Stimulated activated CD4-positive, alpha-beta T cell treated with anti-CD3 and anti-CD28 coated beads, Interleukin-1b, Interleukin-23, amount 100 ng/mL, for 48 hours (primary cell): ENCODE measurements at places on chromosomes 11 and 22.

- no peak for DNase-seq
These were observed 58.3 kb upstream of the AMPD3 start for GRCh38 chr11:10396771-10397170.

DNA sequence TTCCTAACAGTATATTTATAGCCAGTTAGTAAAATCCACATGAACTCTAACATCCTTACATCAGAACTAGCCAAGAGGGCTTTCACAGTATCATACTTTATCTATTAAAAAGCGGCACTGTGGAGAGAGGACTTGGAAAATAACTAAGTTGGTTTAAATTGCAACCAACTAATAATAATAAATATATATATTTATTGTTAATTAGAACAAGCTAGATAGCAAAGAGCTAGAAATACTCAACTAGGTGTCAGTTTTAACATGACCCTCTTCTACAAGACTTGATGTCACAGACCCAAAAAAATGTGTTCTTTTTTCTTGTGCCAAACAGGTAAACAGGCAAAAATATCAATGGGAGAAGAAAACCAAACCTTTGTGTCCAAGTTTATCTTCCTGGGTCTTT is at the start of gene OR2D3:
Gene OR2D3, plus strand, starts transcription at position 301 of the 400 bp plus-strand sequence. Its CDS starts 0 bp downstream, at position 301.
- DNase-seq, result no peak

DNA sequence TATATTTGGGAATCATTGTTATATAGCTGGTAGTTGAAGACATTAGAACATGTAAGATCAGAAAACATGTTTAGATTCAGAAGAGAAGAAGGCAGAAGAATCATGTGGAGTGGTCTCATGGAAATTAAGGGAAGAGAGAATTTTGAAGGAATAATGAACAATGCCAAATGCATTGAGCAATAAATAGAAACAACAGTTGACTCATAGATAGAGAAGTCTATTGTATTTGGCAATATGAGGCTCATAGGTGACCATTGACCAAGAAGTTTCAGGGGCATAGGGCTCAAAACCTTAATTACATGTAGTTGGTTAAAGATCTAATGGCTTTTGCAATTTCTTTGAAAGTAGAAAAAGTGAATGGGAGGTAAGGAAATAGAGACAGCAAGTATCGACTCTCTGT is 123.9 kb downstream of the PAX6 start:
- DNase-seq, result no peak

GRCh38 chr11:44533921-44534711 is 31.3 kb upstream of the CD82 start:
- no peak for DNase-seq

- DNase-seq, result no peak
These were observed 330 bp downstream of the ACP2 start for GRCh38 chr11:47248304-47248663.

DNA sequence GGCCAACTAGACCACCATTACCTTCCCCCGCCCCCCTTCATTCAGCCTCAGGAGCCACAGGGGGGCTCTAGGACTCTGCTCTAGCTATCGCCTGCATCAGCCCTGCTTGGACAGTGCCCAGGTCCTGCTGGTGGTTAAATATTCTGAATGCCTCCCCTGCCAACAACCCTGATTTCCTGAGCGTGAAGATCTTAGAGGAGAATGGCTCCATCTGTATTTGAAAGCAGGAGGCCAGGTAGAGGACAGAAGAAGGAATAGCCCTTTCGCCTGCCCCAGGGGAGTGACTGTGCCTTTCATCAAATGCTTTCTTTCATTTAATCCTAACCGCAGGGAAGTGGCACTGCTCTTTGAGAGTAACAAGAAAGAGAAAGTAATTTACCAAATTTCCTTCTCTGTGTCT is 69.2 kb downstream of the ISX start:
- DNase-seq, result no peak

DNA sequence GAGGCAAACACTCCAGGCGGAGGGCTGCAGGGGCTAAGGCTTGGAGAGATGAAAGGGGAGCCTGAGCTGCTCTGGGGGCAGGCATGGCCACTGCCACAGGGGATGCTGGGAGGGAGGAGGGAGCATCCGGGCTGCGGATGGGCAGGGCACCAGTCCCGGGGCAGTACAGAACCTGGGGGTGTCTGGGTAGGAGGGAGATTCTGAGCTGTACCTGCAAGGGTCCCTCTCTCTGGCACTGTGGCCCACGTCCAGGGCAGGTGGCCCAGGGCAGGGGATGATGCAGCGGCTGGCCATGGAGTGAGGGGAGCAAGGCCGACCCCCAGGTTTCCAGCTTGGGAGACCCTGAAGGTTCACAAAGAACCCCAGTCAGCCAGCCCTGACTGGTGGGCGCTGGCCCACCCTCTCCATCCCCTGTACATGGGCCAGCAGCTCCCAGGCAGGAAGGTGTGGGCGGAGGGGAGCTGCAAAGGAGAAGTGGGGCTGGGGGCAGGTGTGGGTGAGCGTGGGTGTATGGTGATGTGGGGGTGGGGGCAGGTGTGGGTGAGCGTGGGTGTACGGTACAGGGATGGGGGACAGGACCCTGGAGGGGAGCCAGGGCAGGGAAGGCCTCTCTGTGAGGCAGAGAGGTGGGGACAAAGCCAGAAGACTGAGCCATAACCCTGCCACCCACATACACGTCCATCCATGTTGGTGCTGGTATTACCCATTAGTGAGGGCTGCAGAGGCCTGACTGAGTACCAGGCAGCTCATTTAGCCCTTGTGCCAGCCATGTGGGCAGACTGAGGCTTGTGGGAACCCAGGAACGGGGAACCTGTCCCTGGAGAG is 2.2 kb upstream of the TNFRSF13C start:
- no peak for DNase-seq

GRCh38 chr22:47842119-47842518 is 1079.7 kb downstream of the TBC1D22A start:
- DNase-seq, result no peak

DNA sequence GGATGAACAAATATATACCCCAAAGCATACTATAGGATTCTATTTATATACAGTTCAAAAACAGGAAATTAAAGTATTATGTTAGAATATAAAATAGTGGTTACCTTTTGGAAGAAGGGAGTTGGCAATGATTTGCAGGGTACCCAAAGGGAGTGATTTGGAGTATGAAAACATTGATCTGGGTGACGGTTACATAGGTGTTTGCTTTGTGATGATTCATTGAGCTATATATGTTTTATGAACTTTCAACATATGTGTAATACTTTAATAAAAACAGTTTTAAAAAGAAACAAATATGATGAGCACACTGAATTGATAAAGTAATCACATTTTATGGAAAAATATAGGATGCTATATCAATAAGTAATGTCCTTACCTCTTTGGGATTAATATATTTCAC is 36.0 kb downstream of the C11orf65 start:
- DNase-seq, result no peak

- no peak for DNase-seq
These were observed 681.3 kb downstream of the NTM start for GRCh38 chr11:132051704-132052103.

DNA sequence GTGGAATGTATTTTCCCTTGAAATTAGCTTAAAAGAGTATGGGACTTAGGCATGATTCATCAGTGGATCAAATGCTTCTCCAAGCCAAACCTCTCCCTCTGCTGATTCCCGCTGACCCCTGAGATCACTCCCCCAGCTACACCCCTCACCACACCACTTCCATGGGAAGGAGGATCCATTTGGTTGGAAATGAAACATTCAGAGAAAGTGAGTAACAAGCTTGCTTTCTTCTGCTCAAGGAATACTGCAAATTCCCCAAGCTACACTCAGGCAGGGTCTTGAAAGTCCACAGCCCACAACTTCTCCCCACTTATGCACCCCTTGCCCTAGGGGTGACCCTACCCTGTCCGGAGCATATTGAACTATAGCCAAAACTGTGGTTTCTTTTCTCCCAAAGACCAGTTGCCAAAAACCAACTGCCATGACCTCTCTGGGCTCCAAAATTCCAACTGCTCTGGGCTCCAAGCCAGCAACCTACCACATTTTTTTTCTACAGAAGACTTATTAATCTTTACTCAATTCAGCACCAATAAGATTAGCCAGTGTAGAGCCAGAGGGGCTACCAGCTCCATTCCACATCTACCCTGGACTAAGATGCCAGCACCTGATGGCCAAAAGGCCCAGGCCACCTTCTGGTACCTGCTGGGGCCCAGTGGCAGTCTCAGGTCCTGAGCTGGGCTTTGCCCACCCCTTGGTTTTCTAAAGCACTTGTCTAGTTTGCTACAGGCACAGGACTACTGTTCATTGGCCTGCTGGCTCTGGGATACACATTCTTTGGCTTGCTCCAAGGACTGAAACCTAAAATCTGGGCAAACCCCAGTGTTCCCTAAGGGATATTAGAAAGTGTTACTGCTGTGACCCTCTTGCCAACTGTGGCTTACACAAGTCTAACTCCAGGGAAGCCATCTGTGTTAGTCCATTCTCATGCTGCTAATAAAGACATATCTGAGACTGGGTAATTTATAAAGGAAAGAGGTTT is 101.1 kb downstream of the MICAL3 start:
- no peak for DNase-seq

GRCh38 chr22:45830531-45831245 is 146.3 kb downstream of the WNT7B start:
- no peak for DNase-seq

DNA sequence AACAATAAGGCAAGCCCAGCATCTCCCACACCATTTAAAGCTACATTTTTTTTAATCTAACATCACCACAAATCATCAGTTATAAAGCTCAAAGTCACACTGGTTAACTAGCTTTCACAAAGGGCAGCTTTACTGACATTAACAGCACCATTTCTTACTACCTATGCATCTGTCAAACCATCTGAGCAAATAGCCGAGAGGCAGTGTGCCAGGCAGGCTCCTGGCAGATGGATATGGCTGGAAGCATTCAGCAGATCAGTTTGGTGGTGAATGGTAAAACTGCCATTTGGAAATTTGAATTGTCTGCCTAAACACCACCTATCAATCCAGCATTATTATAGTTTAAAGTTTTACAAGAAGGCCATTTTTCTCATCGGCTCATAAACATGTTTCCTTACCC is 131.2 kb downstream of the TTC28 start:
- no peak for DNase-seq

GRCh38 chr11:126589492-126589803 is 234.0 kb downstream of the ST3GAL4 start:
- no peak for DNase-seq

- no peak for DNase-seq
These were observed 13.5 kb upstream of the LRP5 start for GRCh38 chr11:68298659-68299516.

GRCh38 chr22:35172442-35172841 is 84.9 kb upstream of the HMGXB4 start:
- DNase-seq, result no peak

- no peak for DNase-seq
These were observed 90.1 kb downstream of the PHF21B start for GRCh38 chr22:44919691-44920090.

GRCh38 chr22:26671317-26672059 is 14.1 kb downstream of the MIAT start:
- peak; percentile 69 for DNase-seq

GRCh38 chr22:18022876-18023275 is 1.5 kb downstream of the MICAL3 start:
- no peak for DNase-seq

- DNase-seq, result no peak
These were observed 4.0 kb downstream of the USP28 start for GRCh38 chr11:113871336-113871735.

- no peak for DNase-seq
These were observed 10.1 kb upstream of the OR4A15 start for GRCh38 chr11:55357560-55358184.

GRCh38 chr22:29520851-29521250 is 32.7 kb downstream of the THOC5 start:
- no peak for DNase-seq

- DNase-seq, result no peak
These were observed 494 bp downstream of the CHID1 start for GRCh38 chr11:910044-910588.

GRCh38 chr11:45500451-45500850 is 165.0 kb downstream of the CHST1 start:
- DNase-seq, result no peak

GRCh38 chr22:32512267-32512982 is 37.8 kb downstream of the FBXO7 start:
- no peak for DNase-seq

- DNase-seq, result no peak
These were observed 34.0 kb upstream of the P4HA3 start for GRCh38 chr11:74345420-74345819.

- no peak for DNase-seq
These were observed 9.4 kb downstream of the CDC45 start for GRCh38 chr22:19488884-19489843.

DNA sequence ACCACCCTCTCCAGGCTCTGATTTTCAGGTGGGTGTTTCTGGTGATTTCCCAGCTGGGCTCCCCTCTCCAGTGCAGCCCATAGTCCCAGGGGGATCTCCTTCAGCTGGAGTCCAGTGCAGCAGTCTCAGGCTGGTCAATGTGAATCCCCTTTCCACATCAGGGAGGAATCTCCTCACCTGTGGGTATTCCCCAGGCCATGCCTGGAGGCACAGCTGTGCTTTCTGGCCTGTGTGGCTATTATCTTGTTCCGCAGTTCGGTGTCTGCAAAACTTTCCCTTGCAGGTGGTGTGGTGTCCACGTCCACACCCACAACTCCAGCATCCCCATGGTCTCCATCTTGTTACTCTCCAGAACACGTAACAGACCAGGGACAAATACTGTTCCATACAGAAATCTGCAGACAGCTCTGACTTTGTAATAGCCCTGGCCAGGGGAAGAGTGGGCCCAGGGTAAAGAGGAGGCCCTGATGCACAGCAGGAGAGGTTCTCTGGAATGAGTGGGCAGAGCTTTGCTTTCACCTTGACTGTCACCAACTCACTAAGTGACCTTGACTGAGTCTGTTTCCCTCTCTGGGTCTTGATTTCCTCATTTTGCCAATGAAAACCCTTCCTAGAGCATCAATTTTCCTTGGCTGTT is 183.2 kb downstream of the CSNK2A3 start:
- no peak for DNase-seq
